ENCODE measurements at places on chromosomes 16 and 17. TPM values are rescaled to one million over a fixed set of nuclear protein-coding genes. Genes with fewer than 3 reads are reported as not detected.

TAOK1 gene
- 32.3 TPM for polyA plus RNA-seq

HNF1B gene
- polyA plus RNA-seq, result not detected

KRT14 gene
- polyA plus RNA-seq, result not detected

GRB2 gene
- 158 TPM for polyA plus RNA-seq

USP31 gene
- 6.1 TPM for polyA plus RNA-seq

VPS9D1 gene
- 10.8 TPM for polyA plus RNA-seq

- DNase-seq, result no peak
These were observed 71.9 kb upstream of the NOG start for GRCh38 chr17:56521414-56522141.

- DNase-seq, result no peak
These were observed 41.3 kb downstream of the TBX21 start for GRCh38 chr17:47774331-47774730.

DNA sequence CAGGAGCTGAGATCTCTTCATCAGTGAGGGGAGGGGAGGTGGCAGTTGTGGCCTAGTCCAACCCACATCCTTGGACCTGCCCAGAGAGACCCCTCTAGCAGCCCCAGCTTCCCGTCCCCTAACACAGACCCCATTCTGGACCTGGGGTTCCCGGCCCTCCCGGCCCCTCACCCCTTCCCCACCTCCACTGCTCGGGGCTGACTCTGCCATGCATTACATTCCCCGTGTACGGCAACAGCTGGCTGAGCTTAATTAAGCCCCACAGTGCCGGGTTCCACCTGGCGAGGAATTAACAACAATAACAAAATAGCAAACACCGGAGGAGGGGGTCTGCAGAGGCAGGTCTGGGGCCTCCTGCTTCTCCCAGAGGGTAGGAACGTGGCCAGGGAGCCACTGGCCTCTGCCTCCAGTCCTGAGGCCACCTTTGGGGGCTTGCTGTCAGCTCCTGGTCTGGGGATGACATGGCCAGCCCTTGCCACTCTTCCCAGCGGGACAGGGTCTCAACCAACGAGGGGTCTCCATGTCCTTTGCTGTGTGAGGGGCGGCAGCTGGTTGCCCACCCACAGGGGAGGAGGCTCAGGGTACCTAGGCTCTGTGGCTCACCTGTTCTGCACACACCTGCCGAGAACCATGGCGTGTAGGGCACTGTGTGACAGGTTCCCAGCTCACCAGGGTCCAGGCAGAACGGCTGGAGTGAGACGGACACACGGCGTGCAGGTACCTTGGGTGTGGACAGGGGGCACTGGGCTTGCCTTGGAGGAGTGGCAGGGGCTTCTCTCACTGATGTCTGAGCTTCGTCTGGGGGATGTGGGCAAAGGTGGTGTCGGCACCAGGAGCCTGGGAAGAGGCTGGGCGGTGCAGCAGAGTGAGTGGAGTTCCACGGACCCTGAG lies 46.9 kb upstream of the CBFA2T3 start:
- no peak for DNase-seq

DNA sequence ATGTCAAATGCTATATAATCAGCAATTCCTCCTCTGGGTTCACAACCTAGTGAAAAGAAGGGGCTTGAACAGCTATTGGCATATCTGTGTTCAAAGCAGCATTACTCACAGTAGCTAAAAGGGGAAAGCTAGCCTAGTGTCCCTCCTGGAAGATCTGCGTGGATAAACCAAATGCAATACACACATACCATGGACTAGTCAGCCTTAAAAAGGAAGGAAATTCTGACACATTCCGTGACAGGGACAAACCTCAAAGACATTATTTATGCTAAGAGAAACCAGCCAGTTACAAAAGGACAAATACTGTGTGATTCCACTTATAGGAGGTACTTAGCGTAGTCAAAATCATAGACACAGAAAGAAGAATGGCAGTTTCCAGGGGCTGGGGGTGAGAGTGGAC lies 90.1 kb downstream of the XYLT1 start:
- DNase-seq, result no peak

GRCh38 chr16:55568207-55568606 lies 1.7 kb downstream of the CAPNS2 start:
- no peak for DNase-seq

- no peak for DNase-seq
These were observed 245.8 kb downstream of the SOX9 start for GRCh38 chr17:72366626-72367025.

GRCh38 chr17:81271226-81271625 lies 23.9 kb downstream of the SLC38A10 start:
- DNase-seq, result no peak

DNA sequence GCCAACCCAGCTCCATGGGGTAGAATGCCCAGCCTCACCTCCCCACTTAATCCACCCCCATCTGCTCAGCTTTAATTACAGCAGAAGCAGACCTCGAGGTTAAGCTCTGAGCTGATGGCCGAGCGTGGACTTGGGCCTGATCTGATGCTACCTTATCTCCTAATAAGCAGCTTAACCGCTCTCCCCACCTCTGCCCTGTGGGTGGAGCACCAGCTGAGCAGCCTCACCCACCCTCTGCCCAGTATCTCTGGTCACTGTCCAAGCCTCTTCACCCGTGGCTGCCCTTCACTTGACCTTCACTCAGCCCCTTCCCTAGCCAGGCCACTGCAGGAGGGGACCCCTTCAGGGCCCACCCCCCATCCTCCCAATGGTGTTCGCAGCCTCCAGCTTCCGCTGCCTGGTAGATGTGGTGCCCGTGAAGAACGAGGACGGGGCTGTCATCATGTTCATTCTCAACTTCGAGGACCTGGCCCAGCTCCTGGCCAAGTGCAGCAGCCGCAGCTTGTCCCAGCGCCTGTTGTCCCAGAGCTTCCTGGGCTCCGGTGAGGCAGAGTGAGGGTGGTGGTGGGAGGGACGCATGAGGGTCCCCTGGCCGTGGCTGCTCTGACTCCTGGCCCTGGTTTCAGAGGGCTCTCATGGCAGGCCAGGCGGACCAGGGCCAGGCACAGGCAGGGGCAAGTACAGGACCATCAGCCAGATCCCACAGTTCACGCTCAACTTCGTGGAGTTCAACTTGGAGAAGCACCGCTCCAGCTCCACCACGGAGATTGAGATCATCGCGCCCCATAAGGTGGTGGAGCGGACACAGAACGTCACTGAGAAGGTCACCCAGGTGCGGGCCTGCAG lies 6.8 kb downstream of the KCNH6 start:
- DNase-seq, result no peak
